ENCODE measurements at places on chromosomes 12 and 14. TPM values are rescaled to one million over a fixed set of nuclear protein-coding genes. Genes with fewer than 3 reads are reported as not detected.

HOXC10 gene
- not detected for total RNA-seq

DAO gene
- total RNA-seq, result not detected

RD3L gene
- not detected for total RNA-seq

GRIP1 gene
- 77.9 TPM for total RNA-seq

HELB gene
- total RNA-seq, result 3.9 TPM

DPF3 gene
- 4.9 TPM for total RNA-seq

KRT79 gene
- not detected for total RNA-seq

DDIT3 gene
- 6.1 TPM for total RNA-seq

TRPV4 gene
- total RNA-seq, result 0.25 TPM

OR4E2 gene
- total RNA-seq, result not detected

DPY19L2 gene
- 38.1 TPM for total RNA-seq

LRRC10 gene
- total RNA-seq, result not detected

HOXC5 gene
- not detected for total RNA-seq
